ENCODE measurements at places on chromosomes 13 and 19.
A peak's percentile ranks its signal among the peaks of the same experiment; 100 is the strongest.

GRCh38 chr19:47428177-47428894 is 9.0 kb upstream of the MEIS3 start:
- peak; percentile 100 for DNase-seq

DNA sequence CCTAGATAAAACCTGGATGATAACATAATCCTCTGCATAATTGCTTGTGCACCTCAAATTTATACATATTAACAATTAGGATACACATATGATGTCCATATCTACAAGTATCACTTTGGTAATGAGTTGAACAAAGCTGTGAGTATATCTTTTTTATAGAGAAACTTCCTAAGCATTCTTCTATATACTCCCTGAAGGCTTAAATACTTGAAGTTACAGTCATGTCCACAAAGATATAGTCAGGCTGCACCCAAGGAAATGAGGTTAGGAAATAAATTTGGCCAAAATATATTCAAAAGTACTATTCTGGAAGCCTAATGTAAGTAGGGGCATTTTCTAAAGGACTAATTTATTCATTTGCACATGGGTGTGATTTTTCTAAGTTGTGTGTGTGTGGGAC is 761.5 kb downstream of the PCDH9 start:
- DNase-seq = no peak

GRCh38 chr13:29709407-29710069 is 114.0 kb upstream of the SLC7A1 start:
- DNase-seq = no peak

- no peak for DNase-seq
Measured at GRCh38 chr19:55699221-55699620, 24.2 kb downstream of the EPN1 start.

DNA sequence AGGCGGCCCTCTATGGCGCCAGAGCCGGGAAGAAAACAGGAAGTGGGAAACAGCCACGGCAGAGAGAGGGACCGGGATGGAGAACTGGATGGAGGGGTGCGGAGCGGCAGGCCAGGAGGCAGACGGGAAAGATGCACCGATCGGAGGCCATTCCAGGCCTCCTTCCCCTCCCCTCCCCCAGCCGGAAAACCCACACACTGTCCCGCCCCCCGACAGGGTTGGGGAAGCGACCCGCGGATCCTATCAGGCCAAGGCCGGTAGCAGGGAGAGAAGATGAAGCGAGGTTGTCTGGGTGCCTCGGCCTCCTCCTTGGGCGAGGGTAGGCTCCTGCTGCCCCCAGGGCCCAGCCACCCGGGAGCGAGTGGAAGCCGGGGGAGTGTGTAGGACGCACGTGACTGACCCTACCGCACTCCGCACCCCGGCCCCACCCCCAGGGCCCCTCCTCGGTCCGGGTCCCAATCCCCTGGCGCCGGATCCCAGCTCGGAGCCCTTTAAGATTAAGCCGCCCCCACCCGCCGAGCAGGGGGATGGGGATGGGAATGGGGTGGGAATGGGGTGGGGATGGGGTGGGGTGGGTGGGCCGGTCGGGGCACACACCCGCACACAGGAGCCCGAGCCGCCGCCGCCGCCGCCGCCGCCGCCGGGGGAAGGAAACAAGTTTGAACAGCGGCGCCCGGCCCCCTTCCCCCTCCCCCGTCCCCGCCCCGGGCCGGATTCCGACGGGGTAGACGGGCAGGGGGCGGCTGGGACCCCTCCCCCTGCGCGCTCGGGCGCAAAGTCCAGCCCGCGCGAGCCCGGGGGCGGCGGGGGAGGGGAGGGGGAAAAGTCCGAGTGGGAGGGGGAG is 1.5 kb downstream of the ERF start:
- peak; percentile 91 for DNase-seq

GRCh38 chr13:20231839-20232555 is at the start of gene GJB6:
GJB6 (minus strand) TSS chr13:20232319; CDS start chr13:20223480, 8,839 bp downstream.
- peak; percentile 82 for DNase-seq

DNA sequence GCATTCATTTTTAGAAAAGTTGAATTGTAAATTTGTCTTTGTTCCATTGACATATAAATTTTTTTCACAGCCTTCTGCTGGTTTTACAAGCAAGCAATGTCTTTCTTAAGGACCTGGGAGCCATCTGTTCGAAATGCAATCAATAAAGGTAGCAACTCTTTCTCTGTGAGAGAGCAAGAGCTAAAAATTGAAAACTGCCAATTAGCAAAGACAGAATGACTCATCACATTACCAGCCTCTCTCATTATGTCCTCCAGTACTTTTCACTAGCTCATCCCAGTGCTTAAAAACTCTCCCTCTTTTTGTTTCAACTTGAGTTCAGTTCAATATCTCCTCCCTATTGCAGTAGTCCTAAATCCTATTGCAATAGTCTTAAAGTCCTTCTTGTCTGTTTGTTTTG is 760.7 kb upstream of the SLITRK6 start:
- DNase-seq = no peak

GRCh38 chr13:74889321-74889720 is 592.6 kb downstream of the TBC1D4 start:
- no peak for DNase-seq

DNA sequence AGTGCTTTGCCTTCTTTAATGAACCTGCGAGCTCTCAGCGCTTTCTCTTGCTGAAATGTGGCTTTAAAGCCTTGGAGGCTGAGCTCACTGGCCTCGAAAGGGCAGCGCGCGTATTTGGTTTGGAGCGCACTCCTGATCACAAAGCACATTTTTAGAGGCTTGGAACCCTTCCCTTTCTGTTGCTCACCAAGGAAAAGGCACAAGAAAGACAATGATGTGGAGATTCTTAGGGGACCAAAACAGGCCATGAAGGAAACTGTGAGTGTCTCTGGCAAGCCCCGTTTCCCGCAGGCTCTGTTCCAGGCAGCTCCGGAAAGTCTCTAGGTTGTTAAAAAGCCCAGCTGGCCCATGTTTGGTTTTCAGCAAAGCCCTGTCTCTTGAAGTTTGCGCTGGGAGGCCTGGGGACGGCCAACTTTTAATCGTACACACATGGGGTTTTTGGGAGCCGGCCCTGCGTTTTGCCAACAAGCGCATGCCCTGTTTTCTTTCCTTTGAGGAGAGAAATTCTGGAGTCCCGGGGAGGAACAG is 9.4 kb upstream of the SPC24 start:
- DNase-seq = no peak

- DNase-seq = no peak
Measured at GRCh38 chr19:47780215-47780551, 1.7 kb downstream of the SELENOW start.

GRCh38 chr19:19948800-19949199 is 48.1 kb downstream of the ZNF93 start:
- no peak for DNase-seq

DNA sequence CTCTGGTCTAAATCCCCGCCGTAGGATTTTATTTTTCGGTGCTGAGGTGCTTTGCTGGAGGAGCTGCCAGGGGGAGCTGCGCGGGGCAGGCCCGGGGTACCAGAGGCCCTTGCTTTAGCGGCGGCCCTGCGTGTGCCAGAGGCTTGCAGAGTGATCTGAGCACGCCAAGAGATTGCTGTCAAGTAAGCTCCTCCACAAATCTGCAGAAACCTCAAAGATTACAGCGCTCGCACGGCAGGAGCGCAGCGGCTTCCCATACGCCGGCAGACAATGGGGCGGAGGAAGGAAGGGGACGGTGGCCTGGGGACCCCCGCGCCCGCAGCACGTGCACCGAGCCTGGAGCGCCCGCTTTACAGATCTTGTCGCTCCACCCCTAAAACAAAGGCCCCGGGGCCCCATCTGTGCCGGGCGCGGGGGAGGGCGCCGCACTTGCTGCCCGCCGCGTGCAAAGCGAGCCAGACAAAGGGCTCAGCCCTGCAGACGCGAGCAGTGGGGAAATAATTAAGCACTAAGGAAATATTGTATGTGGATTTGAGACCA is 9.1 kb upstream of the C19orf12 start:
- DNase-seq = peak; percentile 71

DNA sequence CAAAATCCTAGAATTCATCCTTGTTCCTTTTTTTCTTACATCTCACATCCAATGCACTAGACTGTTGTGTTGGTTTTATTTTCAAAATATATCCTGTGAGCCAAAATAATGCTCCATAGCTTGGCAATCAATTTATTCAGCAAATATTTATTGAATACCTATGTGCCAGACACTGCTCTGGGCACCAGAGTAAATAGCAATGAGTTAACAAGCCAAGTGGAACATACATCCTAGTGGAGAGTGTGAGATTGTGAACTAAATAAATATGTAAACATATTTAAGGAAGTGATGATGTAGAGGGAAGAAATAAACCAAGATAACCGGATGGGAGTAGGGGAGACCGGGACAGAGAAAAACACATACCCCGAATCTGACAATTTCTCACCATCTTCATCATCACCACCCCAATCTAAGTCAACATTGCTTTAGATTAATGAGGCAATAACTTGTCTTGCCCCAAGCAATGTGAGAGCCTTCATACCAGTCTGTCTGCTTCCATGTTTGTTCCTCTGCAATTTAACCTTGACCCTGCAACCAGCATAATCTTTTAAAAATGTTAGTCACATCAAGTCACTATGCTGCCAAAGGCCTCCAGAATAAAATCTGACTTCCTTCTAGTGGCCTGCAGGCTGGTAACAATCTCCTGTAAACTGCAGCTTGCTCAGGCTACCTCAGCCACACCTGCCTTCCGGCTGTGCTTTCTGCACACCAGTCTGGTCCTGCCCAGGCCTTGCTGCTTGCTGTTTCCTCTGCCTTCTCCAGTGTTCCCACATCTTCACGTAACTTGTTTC is 199.2 kb downstream of the DLEU7 start:
- DNase-seq = no peak

GRCh38 chr13:46484561-46484960 is 68.4 kb upstream of the LRCH1 start:
- no peak for DNase-seq

DNA sequence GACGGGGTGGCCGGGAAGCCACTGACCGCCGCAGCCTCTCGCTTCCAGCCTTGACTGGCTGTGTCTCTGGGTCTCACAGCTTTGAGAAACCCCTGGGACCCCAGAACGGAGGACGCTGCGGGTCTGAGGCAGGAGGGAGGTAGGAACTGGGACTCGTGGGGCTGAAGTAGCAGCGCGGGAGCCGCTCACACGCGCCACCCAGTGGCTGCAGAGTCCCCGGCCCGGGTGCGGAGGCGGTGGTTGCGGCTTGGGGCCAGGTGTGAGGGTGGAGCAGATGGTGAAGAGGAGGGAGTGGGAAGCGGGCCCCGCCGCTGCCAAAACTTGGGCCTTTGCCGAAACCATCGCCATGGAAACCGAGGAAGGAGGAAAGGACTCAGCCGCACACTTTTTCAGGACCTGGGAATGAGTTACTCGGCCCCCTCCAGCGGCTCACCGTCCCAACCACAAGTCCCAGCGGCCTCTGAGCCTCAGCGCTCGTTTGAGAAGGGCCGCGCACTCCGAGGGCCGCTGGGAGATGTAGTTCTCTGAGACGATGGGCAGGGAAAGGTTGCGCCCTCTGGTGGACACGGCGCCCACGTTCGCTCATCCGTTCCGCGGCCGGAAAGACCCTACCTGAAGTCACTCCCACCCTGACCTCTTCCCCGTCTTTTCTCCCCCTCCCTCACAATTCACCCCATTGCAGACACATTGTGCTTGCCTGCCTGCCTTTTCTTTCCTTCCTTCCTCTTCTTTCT is 2.2 kb upstream of the SLC17A7 start:
- DNase-seq = peak; percentile 99

DNA sequence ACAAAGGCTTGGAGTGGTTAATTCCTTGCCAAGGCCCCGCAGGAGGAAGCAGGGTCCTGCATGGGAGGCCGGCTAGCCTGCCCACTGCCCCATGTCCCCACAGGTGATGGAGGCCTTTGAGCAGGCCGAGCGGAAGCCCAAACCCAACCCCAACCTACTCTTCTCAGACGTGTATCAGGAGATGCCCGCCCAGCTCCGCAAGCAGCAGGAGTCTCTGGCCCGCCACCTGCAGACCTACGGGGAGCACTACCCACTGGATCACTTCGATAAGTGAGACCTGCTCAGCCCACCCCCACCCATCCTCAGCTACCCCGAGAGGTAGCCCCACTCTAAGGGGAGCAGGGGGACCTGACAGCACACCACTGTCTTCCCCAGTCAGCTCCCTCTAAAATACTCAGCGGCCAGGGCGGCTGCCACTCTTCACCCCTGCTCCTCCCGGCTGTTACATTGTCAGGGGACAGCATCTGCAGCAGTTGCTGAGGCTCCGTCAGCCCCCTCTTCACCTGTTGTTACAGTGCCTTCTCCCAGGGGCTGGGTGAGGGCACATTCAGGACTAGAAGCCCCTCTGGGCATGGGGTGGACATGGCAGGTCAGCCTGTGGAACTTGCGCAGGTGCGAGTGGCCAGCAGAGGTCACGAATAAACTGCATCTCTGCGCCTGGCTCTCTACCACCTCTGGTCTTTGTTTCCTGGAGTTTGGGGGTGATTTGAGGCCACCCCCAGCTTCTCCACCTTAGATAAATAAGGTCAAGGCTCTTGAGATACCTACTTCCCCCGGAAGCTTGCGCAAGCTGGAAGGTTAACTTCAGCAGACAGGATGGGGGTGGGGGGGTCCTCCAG is 2.6 kb downstream of the B3GNT8 start:
- DNase-seq = no peak

- DNase-seq = no peak
Measured at GRCh38 chr13:74003374-74003773, 130.8 kb downstream of the KLF12 start.

- no peak for DNase-seq
Measured at GRCh38 chr13:96274046-96274445, 184.1 kb downstream of the HS6ST3 start.

DNA sequence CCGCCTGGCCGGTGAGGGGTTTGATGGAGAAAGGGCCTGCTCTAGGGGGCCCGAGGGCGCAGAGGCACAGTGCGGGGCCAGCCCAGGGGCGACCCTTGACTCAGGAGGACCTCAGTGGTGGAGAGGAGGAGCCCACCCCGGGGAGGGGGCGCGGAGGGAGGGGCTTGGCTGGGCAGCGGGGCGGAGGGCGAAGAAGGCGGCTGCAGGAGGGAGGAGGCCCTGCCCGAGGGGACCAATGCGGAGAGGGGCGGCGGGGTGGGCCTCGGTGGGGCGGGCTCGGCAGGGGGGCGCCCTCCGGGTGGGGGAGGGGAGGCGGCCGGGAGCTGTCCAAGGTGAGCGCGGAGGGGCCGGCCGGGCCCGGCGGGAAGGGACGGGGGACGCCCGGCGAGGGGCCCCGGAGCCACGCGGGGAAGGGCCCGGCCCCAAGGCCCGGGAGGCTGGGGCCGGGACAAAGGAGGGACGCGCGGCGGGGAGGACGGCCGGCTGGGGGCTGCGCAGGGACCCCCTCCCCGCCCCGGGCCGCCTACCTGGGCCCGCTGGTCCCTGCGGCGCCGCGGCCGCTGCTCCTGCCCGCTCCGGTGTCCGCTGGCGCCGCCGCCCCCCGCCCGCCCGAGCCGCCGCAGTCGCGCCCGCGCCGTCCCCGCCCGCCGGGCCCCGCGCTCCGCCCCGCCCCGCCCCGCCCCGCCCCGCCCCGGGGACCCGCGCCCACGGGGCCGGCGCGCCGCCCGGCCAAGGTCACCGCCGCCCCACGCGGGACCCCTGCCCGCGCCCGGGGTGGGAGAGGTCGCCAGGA is at the start of gene DIRAS1:
DIRAS1 (minus strand) TSS at position 596 of the 793 bp plus-strand sequence. CDS start 3,566 bp downstream, outside the sequence.
- peak; percentile 60 for DNase-seq

DNA sequence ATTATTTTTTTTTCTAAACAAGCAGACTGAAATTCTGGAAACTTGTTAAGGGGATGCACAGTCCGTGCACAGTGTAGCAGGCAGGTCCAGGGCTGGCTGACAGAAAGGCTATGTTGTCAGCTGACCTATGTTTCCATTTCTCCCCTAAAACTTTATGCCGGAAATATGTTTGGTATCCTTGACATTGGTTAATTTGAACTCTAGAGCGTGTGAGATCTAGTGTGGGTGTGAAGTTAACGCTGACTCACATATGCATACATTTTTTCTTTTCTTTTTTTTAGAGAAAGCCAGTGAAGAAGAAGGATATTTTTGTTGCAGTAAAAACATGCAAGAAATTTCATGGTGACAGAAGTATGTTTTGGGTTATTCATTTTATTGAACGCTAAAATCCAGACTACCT is 76.6 kb downstream of the B3GLCT start:
- no peak for DNase-seq
